ENCODE measurements at places on chromosomes 2 and 18.

- DNase-seq, result no peak
Measured at GRCh38 chr18:10441472-10441871, 13.0 kb upstream of the APCDD1 start.

DNA sequence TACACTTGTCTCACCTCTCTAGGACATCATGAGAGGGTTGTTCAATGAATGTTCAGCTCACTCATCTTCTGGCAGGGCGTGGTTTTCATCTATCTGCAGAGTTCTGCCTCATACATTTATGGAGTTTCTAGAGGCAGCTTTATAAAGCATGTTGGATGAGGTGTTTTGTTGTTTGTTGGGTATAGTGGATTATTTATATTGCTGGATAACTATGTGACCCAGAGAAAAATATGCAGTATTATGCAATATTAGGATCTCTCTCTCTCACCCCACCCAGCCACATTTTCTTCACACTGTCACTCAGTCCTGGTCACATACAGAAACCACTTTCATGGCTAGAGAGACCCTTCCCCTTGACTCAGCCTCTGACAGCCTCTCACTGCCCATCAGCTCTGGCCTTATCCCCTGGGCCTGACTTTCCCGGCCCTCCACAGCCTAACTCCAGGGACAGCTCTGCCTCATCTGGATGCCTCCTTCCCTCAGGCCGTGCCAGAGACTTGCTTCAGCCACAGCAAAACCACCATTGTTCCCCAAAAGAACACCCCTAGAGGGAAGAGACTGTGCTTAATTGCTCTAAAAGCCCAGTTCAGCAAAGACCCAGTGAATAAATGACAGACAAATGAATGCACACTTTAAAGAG is 260.3 kb downstream of the MYCN start:
- no peak for DNase-seq

DNA sequence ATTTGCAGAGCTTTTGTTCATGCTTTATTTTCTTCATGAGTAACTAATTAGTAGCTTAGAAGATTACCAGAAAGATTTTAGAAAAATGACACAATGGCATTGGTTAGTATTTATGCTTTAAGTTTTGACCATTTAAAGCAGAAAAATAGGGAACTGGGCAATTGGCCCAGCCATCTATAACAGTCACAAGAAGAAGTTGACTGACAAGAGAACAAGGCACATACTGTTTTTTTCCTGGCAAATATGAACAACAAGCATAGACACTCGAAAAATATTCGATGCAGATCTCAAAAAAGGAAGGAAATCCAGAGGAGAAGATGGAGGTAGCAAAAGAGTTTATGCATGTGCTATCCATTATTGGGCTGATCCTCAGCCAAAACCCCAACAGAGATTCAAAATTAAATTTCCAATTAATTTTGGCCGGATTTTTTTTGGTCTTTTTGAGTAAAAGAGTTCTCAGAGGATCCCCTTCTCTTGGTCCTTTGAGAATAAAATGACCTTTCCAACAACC is 200.8 kb upstream of the SLC35G4 start:
- no peak for DNase-seq

- DNase-seq, result no peak
Measured at GRCh38 chr2:238924796-238925195, 76.9 kb downstream of the TWIST2 start.

- DNase-seq, result no peak
Measured at GRCh38 chr18:48028081-48028480, 97.6 kb upstream of the SMAD2 start.

DNA sequence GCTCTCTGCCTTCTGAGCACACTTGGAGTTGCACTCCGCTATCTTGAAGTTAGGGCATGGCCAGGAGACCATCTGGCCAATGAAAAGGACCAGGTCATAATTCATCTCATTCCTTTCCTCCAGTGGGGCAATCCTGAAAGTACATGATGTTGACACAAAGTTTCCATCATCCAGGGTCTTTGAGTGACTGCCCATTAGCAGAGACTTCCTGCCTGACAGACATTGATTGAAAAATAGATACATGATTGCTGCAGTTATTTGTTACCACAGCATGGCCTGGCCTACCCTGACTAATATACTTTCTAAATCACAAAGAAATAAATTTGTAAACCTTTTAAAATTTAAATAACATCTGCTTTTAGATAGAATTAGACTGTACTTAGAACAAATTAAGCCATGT is 50.0 kb upstream of the SCG2 start:
- DNase-seq, result no peak

DNA sequence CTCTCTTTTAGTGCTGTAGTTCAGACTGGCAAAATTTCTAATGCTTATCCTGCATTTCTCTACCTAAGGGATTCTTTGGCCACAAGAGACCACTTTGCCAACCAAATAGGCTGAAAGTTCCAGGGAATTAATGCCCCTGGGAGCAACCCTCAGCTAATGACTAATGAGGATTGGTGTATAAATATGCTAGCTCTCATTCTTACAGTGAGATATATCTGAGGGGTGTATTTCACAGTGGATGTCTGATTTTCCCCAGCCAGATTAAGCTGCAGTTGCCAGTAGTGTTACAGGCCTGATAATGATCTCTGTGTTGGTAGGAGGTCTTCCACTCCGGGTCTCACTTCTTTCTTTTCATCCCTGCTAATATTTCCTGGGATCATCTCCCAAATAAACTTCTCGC is 90.4 kb downstream of the GULP1 start:
- no peak for DNase-seq

GRCh38 chr18:36757081-36757480 is 71.7 kb downstream of the TPGS2 start:
- no peak for DNase-seq

GRCh38 chr18:51998711-51999110 is 341.3 kb upstream of the DCC start:
- DNase-seq, result peak; percentile 18

DNA sequence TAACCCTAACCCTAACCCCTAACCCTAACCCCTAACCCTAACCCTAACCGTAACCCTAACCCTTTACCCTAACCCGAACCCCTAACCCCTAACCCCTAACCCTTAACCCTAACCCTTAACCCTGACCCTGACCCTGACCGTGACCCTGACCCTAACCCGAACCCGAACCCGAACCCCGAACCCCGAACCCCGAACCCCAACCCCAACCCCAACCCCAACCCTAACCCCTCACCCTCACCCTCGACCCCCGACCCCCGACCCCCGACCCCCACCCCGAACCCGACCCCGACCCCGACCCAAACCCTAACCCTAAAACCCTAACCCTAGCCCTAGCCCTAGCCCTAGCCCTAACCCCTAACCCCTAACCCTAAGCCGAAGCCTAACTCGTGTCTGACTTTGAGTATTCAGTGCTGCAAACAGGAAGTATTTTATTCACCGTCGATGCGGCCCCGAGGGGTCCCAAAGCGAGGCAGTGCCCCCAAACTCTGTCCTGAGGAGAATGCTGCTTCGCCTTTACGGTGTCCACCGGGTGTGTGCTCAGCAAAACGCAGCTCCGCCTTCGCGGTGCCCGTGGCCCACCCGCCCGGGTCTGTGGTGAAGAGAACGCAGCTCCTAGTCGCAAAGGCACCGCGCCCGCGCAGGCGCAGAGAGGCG is 36.0 kb downstream of the FAM110C start:
- no peak for DNase-seq

DNA sequence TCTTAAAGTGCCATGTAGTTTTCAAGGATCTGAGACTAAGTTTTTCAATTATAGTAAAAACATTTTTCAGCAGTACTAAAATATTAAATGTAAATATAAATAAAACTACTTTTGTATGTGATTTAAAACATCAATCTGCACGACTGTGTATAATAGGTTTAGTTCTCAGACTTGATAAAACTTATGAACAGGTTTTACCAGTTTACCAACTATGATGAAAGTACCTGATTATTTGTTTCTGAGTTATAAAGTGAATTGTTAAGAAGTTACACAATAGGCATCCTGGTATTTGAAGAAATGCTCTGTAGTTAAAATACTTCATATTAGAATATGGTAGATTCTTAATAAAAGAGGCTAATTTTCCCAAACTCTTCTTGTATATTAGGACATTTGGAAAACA is 14.8 kb downstream of the RELCH start:
- DNase-seq, result no peak

GRCh38 chr2:15425712-15426111 is 135.4 kb downstream of the NBAS start:
- no peak for DNase-seq

DNA sequence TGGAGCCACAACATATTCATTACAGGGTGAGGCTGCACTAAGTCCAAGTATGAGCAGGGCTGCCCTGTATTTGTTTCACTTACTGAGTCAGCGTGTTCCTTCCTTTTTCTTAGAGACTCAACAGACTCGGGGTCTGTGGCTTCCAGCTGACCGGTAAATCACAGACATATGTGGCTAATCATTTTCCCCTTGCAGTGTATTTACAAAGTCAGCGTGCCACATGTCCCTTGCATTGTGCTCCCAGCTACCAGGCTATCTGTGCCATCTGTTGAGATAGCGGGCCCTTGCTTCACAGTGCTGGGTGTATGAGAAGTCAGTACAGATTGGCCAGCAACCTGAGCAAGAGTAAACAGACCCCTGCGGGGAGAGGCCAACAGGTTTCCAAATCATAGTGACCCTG is 254.3 kb downstream of the LRRTM1 start:
- DNase-seq, result no peak

DNA sequence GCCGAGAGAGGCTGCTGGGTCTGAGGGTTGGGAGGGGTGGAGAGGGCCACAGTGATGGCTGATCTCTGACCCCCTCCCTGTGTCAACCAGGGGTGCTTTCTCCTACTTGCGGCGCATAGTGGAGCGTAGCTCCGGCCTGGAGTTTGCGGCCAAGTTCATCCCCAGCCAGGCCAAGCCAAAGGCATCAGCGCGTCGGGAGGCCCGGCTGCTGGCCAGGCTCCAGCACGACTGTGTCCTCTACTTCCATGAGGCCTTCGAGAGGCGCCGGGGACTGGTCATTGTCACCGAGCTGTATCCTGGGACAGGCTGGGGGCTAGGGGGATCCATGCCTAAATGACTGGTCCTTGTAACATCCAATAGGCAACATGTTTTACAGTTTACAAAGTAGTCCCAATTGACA is 20.9 kb upstream of the GMPPA start:
- DNase-seq, result no peak

DNA sequence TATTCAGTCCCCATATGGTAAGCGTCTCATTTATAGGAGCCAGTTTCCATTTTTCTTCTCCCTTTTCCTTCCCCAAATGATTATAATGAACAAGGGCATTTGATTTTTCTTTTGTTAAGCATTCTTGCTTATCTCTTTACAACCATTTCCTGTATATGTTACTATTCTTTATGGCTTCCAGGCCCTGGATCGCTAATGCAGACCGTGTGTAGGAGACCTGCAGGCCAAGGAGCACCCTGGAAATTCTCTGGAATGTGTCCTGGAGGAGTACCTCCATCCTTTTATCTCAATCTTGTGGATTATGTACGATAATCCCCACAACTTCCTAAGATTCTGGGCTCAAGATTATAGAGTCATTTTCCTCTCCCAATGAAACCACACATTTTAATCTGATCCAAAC is 439.6 kb upstream of the MMADHC start:
- DNase-seq, result no peak

DNA sequence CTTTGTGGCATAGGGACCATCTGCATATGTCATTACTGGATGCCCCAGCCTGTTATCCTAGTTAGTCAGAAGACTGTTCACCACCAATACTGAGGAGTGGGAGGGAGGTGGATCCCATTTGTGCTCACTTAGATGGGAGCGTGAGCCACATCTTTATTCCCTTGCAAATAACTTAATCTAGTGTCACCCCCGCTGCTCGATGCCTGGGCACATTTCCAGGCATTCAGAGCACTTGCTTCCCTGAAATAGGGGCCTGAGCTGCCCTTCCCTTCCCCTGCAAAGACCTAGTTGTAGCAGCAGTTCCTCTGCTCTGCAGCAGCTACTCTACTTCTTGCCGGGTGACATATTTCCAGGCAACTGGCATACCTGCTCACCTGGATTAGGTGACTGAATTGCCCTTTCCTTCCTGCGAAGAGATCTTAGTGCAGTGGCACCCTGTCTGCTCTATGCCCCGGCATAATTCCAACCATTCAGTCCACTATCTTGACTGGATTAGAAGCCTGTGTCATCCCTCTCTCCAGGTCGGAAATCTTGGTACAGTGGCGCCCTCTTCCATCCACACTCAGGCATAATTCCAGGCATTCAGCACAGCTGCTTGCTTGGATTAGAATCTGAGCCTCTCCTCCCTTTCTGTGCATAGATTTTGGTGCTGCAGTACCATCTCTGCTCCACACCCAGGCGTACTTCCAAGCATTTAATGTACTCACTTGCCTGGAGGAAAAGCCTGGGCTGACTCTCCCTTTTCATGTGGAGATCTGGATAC is 1389.1 kb upstream of the TMEFF2 start:
- DNase-seq, result peak; percentile 46

- no peak for DNase-seq
Measured at GRCh38 chr2:150034665-150035064, 447.1 kb upstream of the MMADHC start.

GRCh38 chr2:69554981-69555380 is 88.6 kb downstream of the AAK1 start:
- DNase-seq, result no peak

GRCh38 chr2:205435970-205436369 is 246.3 kb upstream of the NRP2 start:
- DNase-seq, result no peak

- DNase-seq, result no peak
Measured at GRCh38 chr2:10249798-10250197, 52.9 kb upstream of the HPCAL1 start.

DNA sequence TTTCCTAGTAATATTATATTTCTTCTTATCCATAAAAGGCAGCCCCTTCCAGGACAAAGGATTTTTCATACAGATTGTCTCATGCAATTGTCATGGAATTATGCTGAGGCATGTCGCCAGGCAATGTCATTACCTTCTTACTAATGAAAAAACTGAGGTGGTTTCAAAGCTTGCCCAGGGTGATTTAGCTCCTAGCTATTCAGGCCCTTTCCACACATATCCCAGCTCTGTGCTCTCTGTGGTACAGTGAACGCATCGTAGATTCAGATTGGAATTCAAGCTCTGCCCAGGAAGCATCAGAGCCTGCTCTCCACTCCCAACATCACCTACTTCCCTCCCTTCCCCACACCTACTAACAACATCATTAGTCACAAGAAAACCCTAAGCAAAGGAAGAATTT is 60.1 kb downstream of the ATP8B1 start:
- peak; percentile 92 for DNase-seq

GRCh38 chr2:71067567-71068217 is 756 bp upstream of the NAGK start:
- DNase-seq, result no peak

DNA sequence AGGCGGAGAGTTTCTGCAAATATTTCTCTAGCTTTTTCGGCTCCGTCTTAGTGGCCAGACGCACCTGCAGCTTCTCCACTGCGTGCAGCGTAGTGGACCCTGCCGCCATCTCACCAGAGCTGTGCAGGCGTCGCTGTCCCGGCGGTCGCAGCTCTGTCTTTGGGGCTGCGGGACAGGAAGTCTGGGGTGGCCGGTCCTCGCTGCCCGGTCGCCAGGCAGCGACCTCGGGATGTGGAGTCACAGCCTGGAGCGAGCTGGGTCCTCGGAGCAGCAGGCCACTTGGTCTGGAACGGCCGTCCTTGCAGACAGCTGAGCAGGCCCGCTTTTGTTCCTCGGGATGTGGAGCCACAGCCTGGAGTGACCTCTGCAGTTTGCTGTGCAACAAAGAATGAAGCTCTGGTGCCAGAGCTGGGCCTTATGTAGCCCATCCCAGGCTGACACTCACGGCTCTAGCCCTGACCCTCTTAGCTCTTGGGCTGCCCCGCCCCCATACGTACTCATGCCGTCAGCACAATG is at the start of gene ELOA2:
Gene ELOA2, minus strand, starts transcription at position 466 of the 516 bp plus-strand sequence. Its CDS starts 357 bp downstream, at position 109.
- no peak for DNase-seq

- DNase-seq, result peak; percentile 59
Measured at GRCh38 chr2:98404556-98405250, 40.0 kb upstream of the INPP4A start.
